ENCODE measurements at places on chromosomes 13 and 19.

- no peak for DNase-seq
Observed at GRCh38 chr13:37001921-37002250, 1.3 kb downstream of the EXOSC8 start.

DNA sequence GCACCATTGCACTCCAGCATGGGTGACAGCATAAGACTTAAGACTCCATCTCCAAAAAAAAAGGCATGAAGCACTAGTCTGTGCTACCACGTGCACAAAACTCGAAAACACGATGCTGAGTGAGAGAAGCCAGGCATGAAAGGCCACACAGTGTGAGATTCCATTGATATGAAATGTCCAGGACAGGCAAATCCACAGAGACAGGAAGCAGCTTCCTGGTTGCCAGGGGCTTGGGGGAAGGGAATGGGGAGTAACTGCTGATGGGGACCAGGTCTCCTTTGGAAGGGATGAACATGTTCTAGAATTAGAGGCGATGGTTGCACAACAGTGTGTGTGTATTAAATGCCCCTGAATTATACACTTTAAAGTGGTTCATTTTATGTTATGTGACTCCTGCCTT is 15.9 kb upstream of the JUND start:
- no peak for DNase-seq

DNA sequence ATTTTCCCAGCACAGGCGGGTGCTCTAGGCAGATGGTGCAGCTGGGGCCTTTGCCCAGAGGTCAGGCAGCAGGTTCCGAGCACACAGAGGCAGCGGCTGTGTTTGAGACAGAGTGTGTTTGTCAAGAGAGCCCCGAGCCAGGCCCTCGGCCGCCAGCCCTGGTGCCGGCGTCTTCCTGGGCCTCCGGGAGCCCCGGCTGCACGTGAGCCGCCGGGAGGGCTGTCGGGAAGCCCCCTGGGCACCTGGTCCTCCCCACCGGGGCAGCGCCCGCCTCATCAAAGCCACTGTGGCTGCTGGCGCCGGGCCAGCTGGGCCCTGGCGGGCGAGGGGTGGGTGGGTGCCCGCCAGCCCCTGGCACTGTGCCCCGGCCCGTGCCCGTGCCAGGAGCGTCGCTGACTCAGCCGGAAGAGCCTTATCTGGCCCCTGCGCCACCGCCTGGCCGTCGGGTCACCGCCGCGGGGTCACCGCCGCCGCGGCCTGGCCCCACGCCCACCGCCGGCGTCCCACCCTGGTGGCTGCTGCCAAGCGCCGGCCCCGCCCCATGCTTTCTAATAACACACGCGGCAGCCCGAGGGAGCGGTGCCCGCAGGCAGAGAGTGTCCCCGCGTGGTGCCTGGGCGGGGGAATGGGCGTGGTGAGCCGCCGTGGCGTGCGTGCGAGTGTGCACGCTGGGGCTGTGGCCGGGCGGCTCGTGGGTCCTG is 14.9 kb downstream of the ARID3A start:
- DNase-seq: peak; percentile 84

DNA sequence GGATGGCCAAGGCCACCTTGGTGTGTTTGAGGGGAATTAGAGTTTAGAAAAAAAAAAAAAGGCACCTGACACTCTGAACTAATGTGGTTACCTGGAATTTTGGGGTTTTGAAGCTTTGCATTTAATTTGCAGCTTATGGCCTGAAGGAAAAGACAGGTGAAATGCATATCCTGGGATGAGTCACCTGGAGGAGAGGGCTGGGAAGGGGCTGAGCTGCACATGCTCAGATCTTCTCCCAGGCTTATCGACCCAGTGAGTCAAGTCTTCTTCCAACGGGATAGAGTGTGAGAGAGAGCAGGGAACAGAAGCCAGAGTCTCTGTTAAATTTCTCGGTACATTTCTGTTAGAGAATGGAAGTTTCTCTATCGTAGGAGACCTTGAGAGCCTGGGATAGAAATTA is 29.7 kb upstream of the ALOX5AP start:
- DNase-seq: no peak

DNA sequence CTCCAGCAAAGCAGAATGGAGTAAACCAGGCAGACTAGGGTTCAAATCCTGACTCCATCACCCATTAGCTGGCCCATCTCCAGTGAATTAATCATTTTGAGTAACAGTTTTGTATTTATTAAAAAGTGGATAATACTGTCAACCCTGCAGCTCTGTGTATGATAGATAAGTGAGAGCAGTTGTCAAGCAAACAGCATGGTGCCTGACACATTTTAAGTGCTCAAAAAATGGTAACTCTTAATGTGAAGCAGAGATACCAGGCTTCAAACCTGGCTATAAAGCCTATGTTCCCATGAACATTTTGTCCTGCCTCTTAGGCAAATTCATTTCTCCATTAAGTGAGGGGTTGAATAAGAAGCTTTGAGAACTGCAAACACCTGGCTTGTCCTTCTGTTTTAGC is 409.6 kb downstream of the TBC1D4 start:
- DNase-seq: no peak
